ENCODE measurements at places on chromosomes 11 and 22.

DNA sequence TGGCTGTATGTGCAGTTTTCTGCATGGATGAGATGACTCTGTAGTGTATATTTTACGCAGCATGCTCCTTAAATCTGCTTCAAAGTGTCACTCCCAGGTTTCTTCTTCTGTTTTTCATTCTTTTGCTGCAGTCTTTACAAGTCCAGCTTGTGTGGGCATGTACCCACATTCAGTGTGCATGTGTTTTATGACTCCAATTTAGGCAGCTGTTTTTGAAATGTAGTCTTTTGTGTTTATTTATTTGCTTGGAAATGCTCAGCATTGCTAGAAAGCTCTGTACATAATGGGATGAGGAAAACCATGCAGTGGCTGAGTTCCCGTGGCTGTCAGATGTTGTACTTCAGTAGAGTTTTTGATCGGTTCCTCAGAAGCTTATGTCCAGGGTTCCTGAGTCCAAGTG, 138.5 kb downstream of the ARHGAP42 start:
- no peak for ATAC-seq

- no peak for ATAC-seq
Measured at GRCh38 chr22:32920032-32920628, 118.6 kb downstream of the TIMP3 start.

GRCh38 chr22:42961810-42962209, 53.1 kb downstream of the PACSIN2 start:
- no peak for ATAC-seq

GRCh38 chr11:44698252-44698912, 28.4 kb upstream of the TSPAN18 start:
- no peak for ATAC-seq

DNA sequence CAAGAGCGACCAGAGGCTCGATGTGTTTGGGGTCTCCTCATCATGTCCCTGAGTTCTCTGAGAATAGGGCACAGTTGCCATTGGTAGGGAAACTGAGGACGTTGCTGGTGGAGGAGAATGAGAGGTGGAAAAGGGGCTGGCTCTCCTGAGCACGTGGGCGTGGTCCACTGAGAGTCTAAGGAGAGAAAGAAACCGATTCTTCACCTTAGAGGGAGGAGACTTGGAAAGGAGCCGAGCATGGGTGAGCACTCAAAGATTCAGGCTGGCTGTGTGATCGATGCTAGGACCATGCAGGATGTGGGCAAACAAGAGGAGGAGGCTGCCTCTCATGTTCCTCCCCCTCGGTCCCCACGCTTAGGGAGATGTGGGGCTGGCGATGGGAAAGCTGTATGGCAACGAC, 19.8 kb upstream of the TLCD5 start:
- ATAC-seq, result no peak

DNA sequence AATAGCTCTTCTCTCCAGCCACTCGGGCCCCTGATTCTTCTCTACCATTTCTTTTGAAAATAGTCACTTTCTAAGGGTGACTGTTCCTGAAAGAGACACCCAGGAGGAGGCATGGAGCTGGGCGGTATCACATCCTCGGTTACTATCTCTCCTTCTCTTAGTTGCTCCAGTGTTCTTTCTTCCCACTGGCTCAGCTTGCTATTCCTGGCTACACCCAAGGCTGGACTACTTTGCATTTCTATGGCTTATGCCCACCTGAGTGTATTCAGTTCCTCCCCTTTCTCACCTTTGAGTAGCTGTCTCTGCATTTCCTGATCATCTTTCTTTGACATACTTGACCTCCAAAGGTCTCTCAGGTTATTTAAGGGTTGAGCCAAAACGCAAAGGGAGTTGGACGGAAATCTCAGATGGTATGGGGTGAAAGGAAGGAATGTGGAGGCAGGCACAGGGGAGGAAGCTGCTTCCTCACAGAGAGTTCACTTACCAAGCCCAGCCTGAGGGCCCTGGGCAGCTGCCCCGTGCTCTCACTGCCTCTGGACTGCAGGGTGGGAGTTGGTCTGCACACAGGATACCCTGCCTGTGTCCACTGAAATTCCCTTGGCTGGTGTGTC, 155.7 kb downstream of the SNX19 start:
- ATAC-seq, result no peak

DNA sequence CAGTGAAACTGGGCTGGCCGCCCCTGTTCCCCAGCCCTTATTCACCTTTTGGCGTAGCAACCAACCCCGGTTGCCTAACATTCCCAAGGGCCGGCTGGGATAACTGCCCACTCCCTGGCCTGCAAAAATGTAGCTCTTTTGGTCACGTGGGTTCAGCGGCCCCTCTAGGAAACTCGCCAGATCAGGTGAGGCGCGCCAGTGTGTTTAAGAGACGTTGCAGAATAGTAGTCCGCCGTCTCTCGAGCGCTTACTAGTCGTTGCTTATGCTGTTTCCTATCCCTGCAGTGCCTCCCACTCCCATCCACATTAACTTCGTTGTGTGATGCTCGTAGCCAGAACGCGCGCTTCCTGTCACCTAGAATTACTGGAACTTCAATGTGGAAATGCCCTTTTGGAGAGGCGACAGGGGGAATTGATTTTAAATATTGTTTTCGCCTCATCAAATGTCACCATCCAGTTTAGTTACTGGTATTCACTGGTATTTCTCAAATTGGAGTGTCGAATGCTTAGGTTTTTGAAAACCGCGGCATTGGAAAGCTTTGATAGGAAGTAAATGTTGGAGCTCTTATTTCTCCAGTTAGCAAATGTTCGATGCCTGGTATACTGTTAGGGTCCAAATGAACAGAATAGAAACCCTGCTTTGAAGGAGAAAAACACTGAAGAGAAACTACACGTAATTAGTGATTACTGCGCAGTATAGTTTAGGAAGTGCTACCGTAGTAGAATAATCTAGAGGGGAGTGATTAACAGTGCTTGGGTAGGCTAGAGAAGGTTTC, 823 bp downstream of the CEP57 start:
- no peak for ATAC-seq

- ATAC-seq, result no peak
Measured at GRCh38 chr11:62148271-62148980, 24.6 kb downstream of the INCENP start.

GRCh38 chr11:7849018-7849417, 52.3 kb upstream of the OR5P2 start:
- ATAC-seq, result no peak

GRCh38 chr11:102147015-102147414, 36.8 kb downstream of the YAP1 start:
- no peak for ATAC-seq
